ENCODE measurements at places on chromosomes 5 and 9.
A peak's percentile ranks its signal among the peaks of the same experiment; 100 is the strongest.

- DNase-seq = no peak
Measured at GRCh38 chr9:15268317-15268716, 38.7 kb downstream of the TTC39B start.

DNA sequence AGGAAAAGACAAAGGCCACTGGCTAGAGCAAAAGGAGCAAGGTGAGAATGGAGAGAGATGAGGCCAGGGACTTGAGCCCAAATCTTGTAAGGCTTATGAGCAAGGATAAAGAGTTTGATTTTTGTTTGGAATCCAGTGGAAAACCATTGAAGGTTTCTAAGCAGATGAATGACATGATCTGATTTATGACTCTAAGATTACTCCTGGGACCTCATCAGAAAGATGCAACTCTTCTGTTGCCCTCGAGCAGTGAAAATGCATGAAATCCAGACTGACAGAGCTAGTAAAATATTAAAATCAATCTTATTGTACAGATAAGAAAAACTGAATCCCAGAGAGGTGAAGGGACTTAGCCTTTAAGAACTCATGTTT is 677 bp downstream of the MFAP3 start:
- no peak for DNase-seq

GRCh38 chr9:122325124-122325523 is 45.7 kb upstream of the PTGS1 start:
- no peak for DNase-seq

DNA sequence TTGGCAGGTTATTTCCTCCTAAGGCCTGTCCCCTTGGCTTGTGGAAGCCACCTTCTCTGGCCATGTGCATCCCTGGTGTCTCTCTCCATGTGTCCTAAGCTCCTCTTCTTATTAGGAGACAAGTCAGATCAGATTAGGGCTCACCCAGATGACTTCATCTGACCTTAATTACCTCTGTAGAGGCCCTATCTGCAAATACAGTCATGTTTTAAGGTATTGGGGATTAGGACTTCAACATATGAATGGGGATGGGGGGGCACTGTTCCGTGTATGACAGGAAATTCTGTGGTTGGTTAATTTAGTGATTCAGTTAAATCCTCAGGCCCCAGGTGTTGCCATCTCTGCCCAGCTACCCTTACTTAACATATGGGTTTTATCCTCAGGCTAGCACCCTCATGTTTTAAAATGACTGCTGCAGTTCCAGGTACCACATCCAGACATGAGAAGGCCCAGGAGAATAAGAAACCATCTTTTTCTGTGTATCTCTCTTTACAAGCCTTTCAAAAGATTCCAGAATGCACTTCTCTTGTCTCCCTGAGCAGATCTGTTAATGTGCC is 51.9 kb upstream of the RAI14 start:
- no peak for DNase-seq

- DNase-seq = no peak
Measured at GRCh38 chr9:115596021-115596745, 478.2 kb upstream of the TNC start.

- no peak for DNase-seq
Measured at GRCh38 chr5:178221282-178221681, 11.3 kb downstream of the PHYKPL start.

GRCh38 chr9:120892748-120893610 is 16.0 kb upstream of the PHF19 start:
- DNase-seq = peak; percentile 82

DNA sequence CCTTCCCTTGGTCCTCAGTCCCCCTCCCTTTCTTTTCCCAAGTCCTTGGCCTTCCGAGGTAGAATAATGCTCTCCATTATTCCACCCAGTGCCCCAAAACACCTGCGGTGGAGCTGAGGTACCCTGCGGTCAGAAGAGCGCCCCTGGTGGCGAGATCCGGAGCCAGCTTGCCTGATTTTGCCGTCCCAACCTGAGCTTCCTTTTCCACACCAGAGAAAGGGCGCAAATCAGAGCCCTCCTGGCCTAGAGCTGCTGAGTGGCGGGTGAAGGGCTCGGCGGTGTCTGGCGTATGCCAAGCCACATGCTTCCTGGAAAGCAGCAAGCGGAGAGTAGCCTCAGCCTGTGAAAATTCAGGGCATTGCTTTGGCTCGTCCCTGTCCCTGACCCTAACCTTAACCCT is 21.1 kb upstream of the CARTPT start:
- no peak for DNase-seq

GRCh38 chr5:135476615-135477581 is 24.7 kb upstream of the TIFAB start:
- DNase-seq = no peak

GRCh38 chr5:160438316-160439204 is 16.9 kb downstream of the PTTG1 start:
- peak; percentile 71 for DNase-seq

DNA sequence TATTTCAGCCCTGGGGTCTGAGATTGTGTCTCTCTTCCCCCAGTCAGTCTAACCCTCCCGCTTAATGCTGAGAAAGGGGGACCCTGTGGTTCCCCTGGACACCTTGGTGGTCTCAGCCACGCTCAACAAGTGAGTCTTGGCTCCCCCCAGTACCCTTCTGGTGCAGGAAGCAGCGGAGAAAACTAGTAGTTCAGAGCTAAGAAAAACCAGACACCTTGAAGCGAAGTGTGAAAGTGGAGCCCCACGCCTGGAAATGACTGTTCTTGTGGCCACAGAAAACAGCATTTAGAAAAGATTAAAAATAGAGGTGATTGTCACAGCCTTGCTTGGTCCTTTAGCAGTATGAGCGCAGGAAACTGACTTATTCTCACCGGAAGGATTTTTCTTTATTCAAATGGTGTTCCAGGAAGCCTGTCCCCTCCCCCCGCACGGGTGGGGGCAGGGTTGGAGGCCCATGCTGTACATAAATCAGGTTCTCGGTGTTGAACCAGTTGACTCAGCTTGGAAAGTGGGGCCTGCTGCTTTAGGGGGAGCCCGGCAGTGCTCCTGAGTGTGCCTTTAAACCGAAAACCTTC is 8.1 kb downstream of the ARPC5L start:
- DNase-seq = no peak

DNA sequence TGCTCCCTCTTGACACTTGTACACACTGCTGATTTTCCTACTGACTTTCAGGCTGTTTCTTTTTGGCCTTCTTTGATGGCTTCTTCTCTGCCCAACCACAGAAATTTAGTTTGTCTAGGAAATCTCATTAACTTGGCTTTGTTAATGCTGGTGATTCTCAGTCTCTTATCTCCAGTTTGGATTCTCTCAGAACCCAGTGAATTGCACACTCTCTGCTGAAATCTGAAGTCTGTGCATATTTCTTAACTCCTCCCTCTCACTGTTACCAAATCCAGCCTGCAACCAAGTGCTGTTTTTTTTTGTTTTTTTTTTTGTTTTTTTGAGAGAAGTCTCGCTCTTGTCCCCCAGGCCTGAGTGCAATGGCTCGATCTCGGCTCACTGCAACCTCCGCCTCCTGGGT is 117.2 kb downstream of the CDC42SE2 start:
- no peak for DNase-seq

GRCh38 chr9:137130176-137130755 is 8.7 kb upstream of the GRIN1 start:
- no peak for DNase-seq

DNA sequence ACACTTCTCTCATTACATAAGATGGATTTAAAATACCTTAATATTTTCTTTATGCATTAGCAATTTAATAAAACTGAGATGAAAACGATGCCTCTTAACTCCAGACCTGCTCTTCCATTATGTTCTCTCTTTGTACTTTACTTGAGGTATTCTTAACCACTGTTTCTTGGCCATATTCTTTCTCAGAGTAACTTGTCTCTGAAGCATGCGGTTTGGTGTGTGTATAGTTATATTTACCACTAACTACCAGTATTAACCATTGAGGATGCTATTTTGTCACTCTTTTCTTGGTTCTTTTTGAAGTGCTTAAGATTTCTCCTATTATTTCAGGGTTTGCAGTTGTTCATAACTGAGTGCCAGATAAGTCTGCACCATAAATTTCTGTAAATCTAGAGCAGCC is 17.9 kb downstream of the TMEM167A start:
- no peak for DNase-seq

GRCh38 chr9:9399982-9400381 is 1212.8 kb downstream of the PTPRD start:
- DNase-seq = no peak

GRCh38 chr5:43358726-43359125 is 45.5 kb upstream of the HMGCS1 start:
- no peak for DNase-seq

DNA sequence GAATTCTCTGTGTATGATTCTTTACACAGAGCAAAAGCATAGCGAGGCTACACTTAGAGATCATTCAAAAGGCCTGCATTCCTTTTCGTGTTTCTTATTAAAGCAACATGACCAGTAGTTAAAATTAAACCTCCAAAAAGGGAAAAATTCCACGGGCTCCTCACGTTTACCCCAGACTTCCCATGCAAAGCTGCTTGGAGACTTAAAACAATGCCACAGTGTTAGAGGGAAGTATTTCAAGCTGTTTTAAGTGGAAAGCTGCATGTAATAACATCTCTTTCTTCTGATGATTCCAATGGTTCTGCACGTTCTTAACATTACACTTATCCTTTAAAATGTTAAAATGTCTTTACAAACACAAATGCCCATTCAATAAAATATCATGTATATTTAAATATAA is 405.2 kb downstream of the SEMA5A start:
- no peak for DNase-seq

DNA sequence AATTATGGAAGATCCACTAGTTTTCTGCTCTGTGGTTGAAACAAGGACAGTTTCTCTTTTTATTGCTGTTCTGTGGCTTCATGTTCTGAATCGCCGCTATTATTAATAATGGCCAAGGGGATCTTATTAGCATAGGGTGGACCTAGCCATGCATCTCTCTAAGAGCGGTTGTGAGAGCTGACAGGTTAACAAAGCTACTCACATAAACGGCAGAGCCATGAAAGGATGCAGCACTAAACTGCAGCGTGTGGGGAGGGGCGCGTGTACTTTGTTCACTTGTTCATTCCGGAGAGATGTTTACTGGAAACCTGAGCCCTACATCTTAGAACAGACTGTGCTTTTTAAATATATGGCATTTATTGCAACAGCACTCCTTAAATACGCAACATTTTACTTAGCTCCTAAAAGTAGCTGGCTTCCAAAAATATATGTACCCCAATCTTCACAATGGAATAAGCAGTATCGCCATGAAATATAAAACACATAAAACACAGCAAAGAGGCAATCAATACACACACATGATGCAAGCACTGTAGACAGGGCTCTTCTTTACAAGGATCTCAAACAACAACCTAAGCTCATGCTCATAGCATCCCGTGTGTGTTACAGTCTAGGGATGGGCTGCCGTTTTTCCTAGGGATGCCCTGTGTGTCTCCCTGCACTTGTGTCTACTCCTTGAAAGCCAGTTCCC is 424.6 kb downstream of the MED10 start:
- DNase-seq = no peak
